ENCODE measurements at places on chromosomes 16 and 17.

GRCh38 chr16:24504472-24505345 lies 34.7 kb upstream of the RBBP6 start:
- DNase-seq: peak; percentile 66

GRCh38 chr16:70700101-70701020 lies 14.5 kb upstream of the MTSS2 start:
- no peak for DNase-seq

DNA sequence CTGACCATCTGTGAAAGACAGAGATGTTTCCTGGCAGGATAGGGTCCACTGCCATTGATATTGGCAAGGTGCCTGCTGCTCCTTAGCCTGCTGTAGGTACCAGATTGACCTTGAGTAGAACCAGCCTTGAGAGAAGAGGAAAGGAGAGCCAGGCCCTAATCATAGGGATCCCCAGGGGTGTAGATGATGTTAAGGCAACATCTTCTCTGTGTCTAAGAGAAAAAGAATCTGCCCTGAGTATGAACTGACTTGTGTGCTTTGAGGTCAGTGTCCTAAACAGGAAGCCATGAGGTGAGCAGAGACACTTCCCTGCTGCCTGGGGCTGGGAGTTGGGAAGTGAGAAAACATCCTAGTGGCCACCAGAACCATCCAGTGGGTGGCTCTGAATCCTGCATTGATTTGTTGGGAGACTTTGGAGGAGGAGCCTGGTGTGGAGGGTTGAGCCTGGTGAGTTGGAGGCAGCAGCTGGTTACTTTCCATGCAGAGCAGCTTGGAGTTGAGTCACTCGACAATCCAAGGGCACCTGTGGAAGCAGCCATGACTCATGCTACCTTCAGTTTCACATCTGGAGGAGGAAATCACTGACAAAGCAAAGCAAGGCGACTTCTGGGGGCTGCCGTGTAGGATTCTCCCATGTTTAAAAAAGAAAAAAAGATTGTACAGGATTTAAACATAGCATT lies 47.8 kb downstream of the BMERB1 start:
- DNase-seq: no peak

- peak; percentile 72 for DNase-seq
These were observed 232.8 kb downstream of the SEC14L1 start for GRCh38 chr17:77373299-77374169.

DNA sequence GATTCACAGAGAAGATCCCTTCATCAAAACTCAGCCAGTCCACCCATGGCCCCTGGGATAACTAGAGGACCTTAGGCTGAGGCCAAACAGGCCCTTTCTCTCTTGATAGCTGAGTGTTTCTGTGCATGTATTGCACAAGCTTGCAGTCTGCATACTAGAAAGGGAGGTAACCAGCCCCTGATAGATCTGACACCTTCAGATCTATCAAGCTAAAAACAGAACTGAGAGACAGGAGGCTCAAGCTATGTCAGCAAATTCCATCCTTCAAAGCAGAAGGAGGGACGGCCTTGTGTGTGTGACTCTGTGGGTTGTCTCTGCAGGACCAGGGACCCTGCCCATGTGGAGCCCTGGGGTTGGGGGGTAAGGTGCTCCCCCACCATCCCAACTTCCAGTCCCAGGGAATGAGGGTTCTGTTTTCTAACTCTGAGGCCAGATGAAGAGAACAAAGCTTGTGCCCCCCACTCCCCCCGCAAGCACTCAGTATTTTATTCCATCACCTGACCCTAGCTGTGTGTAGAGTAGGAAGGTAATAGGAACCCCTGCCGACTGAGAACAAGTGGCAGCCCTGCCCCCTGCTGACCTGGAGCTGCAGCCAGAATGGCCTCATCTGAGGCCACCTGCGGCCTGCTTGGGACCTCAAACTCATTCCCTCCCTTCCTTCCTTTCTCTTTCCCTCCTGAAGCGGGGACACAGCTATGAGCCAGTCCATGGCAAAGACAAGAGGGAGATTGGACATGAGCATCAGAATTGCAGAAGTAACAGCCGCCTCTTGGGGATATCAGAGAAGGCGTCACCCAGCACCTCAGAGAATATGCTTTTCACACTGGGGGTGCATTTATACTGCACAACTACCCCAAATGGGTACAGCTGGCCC lies 63.8 kb downstream of the SMPD3 start:
- DNase-seq: no peak

Measured in spinal cord (tissue), 10 donors.